GM19239 (cell line): ENCODE measurements at places on chromosomes 16 and 17.
A peak's percentile ranks its signal among the peaks of the same experiment; 100 is the strongest.

GRCh38 chr17:5413682-5414081 lies 5.8 kb downstream of the NUP88 start:
- DNase-seq, result no peak

- no peak for DNase-seq
These were observed 1.0 kb downstream of the MED1 start for GRCh38 chr17:39450051-39450450.

DNA sequence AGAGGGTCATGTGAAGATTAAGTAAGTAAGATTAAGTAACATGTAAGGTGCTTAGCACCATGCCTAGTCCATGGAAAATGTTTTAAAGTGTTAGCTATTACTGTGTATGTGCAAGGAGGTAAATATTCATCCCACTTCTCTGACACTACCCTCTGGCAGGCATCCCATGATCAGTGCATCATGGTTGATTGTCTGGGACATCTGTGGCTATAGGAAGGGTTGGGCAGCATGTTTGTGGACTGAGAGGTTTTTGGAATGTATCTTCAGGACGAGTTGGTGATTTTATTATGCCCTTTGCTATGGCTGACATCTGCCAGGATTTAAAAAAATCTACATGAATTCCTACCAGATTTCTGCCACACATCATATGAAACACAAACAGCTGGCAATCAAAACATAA lies 6.5 kb upstream of the TAOK1 start:
- DNase-seq, result no peak

GRCh38 chr16:60041671-60042070 lies 1307.6 kb upstream of the GOT2 start:
- DNase-seq, result no peak

GRCh38 chr16:29644338-29644857 lies 18.6 kb upstream of the SPN start:
- no peak for DNase-seq

- DNase-seq, result no peak
These were observed 8.2 kb upstream of the ATP2C2 start for GRCh38 chr16:84360170-84360569.

- peak; percentile 22 for DNase-seq
These were observed 16.2 kb downstream of the CLUH start for GRCh38 chr17:2695243-2695960.

DNA sequence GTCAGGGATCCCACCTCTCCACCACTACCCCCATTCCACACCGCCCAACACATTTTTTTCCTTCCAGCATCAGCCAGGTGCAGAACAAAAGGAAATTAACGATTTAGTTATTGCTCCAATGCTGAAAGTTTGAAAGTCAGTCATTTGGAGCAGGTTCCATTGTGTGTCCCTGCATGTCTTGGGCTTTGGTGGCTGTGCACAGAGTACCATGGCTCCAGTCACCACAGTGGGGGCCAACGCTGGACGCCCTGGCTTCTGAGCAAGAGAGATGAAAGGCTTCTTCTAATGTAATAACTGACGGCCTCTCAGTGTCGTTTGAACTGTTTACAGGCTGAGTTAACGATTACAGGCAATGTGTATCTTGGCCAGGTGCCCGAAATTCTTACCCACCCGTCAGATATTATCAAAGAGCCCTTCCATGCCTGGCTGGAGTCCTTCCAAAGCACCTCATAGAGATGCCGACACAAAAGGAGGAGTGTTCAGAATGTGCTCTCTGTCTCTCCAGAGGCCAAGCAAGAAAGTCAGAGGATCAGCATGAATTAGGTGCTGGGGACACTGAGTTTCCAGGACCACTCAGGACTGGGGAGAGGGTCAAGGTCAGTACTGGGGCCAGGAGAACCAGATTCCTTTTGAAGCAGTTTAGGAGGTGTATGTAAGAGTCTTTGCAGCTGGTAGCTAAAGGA lies 25.9 kb downstream of the RNF43 start:
- no peak for DNase-seq

- DNase-seq, result no peak
These were observed 5.6 kb upstream of the SPATA20 start for GRCh38 chr17:50541402-50541715.

- no peak for DNase-seq
These were observed 104.7 kb upstream of the CHMP6 start for GRCh38 chr17:80886641-80887573.

DNA sequence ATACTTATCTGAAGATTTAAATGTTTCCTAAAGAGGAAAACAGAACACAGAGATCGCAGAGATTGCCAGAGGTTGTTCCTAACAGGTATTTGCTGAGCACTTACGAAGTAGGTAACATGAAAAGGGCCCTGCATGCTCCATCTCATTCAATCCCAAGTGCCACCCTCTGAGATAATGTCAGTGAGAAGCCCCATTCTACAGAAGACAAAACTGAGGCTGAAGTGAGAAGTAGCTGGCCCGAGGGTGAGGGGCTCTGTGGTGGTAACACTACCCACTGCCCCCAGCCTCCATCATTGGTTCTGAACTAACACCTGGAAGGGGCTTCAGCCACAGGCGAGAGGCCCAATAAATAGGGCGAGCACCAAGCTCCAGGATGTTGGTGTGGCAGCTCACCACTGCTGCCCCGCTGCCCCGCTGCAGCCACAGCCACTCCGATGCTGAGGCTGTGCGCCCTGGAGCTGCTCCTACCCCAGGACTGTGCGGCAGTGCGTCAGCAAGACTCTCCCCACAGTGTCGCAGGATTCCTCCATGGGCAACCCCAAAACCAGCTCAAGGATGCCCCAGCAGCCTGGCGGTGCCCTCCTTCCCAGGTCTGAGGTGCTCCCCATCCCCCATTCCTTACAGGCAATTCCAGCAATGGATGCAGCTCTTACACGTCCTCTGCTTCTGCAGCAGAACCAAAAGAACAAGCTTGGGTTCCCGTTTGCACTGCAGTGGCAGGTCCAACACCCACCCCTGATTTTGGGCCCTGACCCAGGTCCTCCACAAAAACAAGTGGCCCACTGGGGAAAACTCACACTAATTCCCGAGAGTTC lies 10.3 kb downstream of the FLCN start:
- DNase-seq, result no peak

DNA sequence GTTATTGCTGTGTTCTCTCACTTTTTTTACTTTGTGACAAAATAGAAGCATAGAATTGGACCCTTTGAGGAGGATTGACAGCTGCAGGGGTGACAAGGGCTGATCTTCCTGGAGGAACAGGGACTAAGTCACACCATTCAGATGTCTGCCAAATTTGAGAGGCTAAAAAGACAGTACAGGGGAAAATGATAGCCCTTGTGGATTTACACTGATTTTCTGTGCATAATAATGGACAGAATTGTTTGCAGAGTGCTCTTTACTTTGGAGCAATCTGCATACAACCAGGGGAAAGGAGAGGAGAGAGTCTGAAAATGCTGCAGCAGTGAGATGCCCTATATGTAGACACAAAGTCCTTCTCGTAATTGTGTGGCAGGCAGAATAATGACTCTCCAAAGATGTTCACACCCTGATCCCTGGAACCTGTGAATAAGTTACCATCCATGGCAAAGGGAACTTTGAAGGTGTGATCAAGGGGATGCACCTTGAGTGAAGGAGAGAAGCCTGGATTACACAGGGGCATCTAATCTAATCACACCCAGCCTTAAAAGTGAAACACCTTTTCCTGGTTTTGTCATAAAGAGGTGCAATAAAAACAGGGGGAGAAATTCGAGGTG lies 221.4 kb upstream of the CPHXL start:
- no peak for DNase-seq

DNA sequence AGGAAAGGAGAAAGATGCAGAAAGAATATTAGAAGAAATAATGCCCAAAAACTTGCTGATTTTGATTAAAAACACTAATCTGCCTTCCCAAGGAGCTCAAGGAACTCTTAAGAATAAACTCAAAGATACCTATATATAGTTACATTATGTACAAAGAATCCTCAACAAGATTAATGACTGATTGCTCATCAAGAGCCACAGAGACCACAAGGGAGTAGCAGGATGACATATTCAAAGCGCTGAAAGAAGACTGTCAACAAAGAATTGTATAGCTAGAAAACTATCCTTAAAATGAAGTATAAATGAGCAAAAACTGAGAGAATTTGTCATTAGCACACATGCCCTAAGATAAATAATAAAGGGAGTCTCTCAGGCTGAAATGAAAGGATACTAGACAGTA lies 6.2 kb downstream of the LPCAT2 start:
- no peak for DNase-seq

DNA sequence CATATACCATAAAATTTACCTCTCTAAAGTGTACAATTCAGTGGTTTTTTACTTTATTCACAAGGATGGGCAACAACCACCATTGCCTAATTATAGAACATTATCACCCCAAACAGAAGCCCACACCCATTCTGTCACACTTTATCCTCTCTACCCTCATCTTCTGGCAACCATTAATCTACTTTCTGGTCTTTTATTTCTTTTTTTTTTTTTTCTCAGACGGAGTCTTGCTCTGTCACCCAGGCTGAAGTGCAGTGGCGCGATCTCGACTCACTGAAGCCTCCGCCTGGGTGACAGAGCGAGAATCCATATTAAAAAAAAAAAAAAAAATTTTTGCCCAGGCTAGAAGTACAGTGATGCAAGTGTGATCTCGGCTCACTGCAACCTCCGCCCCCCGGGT lies 90.7 kb upstream of the CLEC18B start:
- no peak for DNase-seq

- DNase-seq, result no peak
These were observed 76.9 kb downstream of the RAI1 start for GRCh38 chr17:17757956-17758845.

DNA sequence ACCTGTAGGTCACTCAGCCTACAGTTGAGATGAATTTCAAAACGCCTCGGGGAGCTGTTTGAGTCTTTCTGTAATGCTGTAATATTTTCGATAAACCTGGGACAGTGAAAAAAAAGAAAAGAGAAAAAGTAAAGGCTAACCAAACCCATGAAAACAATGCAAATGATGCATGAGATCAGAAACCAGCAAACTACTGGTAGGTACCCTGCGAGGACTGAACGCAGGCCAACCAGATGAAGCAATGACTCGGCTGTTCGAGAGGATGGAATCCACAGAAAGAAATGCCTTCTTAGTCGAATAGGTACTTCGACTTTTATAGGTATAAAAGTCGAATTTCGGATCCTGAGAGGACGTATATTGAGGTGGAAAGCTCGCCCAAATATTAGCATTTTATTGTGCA lies 509 bp upstream of the ATAD5 start:
- DNase-seq, result no peak
